ENCODE measurements at places on chromosomes 1 and 21. TPM values are rescaled to one million over a fixed set of nuclear protein-coding genes. Genes with fewer than 3 reads are reported as not detected.
A peak's percentile ranks its signal among the peaks of the same experiment; 100 is the strongest.

Gene FCER1A
- total RNA-seq = not detected

Gene APOBEC4
- total RNA-seq = not detected

DNA sequence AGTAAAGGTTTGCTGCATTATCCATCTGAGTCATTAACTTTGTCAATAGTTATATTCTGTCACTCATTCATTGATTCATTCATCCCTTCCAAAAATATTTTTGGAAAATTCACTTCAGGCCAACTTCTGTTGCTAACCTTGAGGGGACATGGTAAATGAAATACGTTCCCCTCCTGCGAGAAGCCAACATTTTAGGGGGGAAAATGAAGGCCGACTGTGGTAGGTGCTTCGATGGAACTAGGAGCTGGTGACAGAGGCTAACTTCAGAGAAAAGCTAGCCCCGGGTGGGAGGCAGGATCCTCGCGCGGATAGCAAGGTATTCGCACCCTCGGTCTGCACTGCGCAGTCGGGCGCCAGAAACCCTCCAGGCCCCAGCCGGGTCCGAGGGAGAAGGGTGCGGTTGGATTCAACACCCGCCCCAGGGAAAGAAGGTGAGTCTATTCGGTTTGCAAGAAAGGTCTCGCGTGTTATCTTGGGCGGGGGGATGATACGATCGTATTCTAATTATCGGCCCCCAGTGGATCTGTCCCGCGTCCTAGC, 646 bp upstream of the RRP15 start:
- DNase-seq = no peak

- no peak for DNase-seq
Measured at GRCh38 chr1:213300433-213300832, 249.4 kb downstream of the RPS6KC1 start.

DNA sequence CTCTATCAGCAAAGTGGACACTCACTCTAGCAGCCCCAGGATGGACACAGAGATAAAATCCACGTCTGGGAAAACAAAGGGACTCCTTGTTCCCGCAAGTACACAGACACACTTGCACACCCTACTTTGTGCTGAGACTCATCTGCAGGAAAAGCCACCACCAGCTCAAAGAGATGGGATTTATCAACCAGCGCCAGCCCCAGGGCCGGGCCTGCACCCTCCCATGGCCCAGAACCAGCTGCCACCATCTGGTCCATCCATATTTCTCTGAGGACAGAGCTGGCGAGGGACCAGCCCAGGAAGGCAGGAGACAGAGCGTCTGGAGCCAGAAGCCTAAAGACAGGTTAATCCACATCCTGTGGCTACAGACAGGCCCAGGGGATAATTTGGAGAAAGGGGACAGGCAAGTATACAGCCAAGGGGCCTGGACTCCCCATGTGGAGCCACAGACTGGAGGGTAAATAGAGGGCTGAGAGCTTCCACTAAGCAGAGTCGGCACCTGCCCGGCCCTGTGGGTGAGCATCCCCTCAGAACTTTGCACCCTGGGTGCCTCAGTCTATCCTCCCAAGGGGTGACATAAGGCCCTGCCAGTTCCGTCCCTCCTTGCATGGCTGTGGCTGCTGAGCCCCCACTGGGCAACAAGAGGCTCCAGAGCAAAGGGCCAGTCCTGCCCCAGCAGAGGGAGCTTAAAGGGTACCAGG, 233.9 kb downstream of the PTPRU start:
- no peak for DNase-seq

GRCh38 chr21:32712641-32713040, 15.2 kb downstream of the SYNJ1 start:
- DNase-seq = no peak

- no peak for DNase-seq
Measured at GRCh38 chr1:205350691-205351141, 6.0 kb downstream of the KLHDC8A start.

- DNase-seq = no peak
Measured at GRCh38 chr1:208202333-208202995, 41.7 kb downstream of the PLXNA2 start.

- no peak for DNase-seq
Measured at GRCh38 chr1:39940253-39940652, 14.7 kb upstream of the MFSD2A start.

DNA sequence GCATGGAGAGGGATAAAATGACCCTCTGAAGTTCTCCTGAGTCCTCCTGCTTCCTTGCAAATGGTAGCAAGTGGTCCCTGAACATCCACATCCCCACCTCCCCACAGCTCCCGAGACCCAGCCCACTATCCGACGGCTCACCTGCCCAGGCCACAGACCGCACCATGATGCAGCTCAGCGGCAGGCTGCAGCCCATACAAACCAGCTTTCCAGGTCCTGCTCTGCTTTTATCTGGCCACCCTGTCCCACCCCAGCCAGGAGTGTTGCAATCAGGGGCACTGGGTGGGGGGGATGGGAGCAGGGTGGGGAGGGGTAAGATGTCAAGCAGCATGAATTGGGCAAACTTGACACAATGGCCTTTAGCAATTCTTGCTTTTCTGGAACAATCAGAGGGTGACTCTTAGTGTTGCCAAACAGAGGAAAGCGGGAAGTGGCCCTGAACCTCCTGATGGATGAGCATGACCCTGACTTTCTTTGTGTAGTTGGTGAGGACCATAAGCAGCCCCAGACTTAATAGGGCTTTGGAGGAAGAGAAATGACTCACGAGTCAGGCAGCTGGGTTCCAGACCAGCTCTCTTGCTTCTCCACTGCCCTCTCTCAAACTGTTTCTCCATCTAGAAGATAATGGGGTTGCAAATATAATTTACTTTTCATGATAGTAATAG, at the start of gene CHIT1:
CHIT1 (minus strand) TSS at position 203 of the 665 bp plus-strand sequence; CDS start at position 166, 37 bp downstream.
- DNase-seq = no peak

DNA sequence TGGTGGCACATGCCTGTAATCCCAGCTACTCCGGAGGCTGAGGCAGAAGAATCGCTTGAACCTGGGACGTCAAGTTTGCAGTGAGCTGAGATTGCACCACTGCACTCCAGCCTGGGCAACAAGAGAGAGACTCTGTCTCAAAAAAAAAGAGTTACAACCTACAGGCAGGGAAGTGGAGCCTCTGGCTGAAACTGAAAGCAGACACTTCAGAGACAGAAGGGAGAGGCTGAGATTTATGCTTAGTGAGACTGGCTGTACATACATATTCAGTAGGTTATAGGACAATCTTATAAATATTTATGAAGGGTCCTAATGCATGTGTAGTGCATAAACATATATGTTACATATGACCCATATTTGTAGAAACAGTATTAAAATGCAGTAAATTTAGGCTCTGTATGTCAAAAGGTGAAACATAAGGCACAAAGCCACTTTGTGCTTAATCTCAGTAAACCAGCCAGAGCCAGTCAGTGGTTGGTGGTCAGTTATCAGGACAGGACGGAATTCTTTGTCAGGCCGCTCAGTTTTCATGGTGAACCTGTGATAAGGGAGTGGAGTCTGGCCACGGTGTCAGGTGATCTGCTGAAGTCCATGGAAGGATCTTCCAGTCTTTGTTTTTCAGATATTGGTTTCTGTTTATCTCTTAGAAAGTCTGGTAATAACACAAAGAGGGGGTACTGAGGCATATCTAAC, 13.7 kb downstream of the RHEX start:
- peak; percentile 28 for DNase-seq

Data from activated naive CD4-positive, alpha-beta T cell treated with anti-CD3 and anti-CD28 coated beads for 36 hours (primary cell).